T-helper 2 cell treated with Interferon-gamma antibody and Interleukin-4, amounts not matched to agents 100 ng/mL and 5 ng/mL, for 36 hours (primary cell): ENCODE measurements at places on chromosomes 4 and X. TPM values are rescaled to one million over a fixed set of nuclear protein-coding genes. Genes with fewer than 3 reads are reported as not detected.

Gene DCAF12L1
- not detected in 2 replicates for total RNA-seq

Gene ATP8A1
- 21.1 and 22.1 TPM in 2 replicates for total RNA-seq

Gene SRPK3
- not detected in 2 replicates for total RNA-seq

Gene FDCSP
- total RNA-seq: not detected in 2 replicates

Gene FAAH2
- 4.2 and 4.9 TPM in 2 replicates for total RNA-seq

Gene CT55
- not detected in 2 replicates for total RNA-seq

Gene XAGE2
- total RNA-seq: not detected in 2 replicates

Gene NOP14
- 62.1 and 64.6 TPM in 2 replicates for total RNA-seq

Gene AGTR2
- not detected in 2 replicates for total RNA-seq

Gene NUDT10
- total RNA-seq: 0.11 and 0.39 TPM in 2 replicates

Gene RBM47
- total RNA-seq: 3.8 and 3.9 TPM in 2 replicates

Gene SPANXB1
- not detected in 2 replicates for total RNA-seq

Gene IGFBP7
- total RNA-seq: 0.18 and 0.23 TPM in 2 replicates

Gene GYPB
- not detected in 2 replicates for total RNA-seq

Gene ERVMER34-1
- total RNA-seq: not detected in 2 replicates

Gene EDA
- total RNA-seq: 0.25 and 0.93 TPM in 2 replicates

Gene TIMM8A
- total RNA-seq: 15.9 and 17.2 TPM in 2 replicates

Gene VCX3B
- total RNA-seq: not detected in 2 replicates

Gene MSN
- total RNA-seq: 619 and 621 TPM in 2 replicates

Gene CWH43
- not detected in 2 replicates for total RNA-seq

Gene FGFBP2
- total RNA-seq: 0.36 and 1.1 TPM in 2 replicates

Gene CLIC2
- total RNA-seq: 0.52 and 1.1 TPM in 2 replicates

Gene TRPC3
- total RNA-seq: 0.20 and 0.64 TPM in 2 replicates

Gene CENPVL2
- total RNA-seq: not detected in 2 replicates

Gene MAGEB16
- not detected in 2 replicates for total RNA-seq

Gene RBM46
- not detected in 2 replicates for total RNA-seq

Gene CCDC120
- total RNA-seq: 7.1 and 8.7 TPM in 2 replicates

Gene AFAP1
- total RNA-seq: 6.2 and 6.7 TPM in 2 replicates

Gene GNRHR
- total RNA-seq: not detected in 2 replicates

Gene EFHC2
- 0.27 and 0.32 TPM in 2 replicates for total RNA-seq

Gene ASMT
- total RNA-seq: 0.20 TPM in 1 of 2 replicates, not detected in the other

Gene BMPR1B
- 0.07 TPM in 1 of 2 replicates, not detected in the other for total RNA-seq

Gene PASD1
- total RNA-seq: not detected in 2 replicates

Gene MAGEA9B
- total RNA-seq: not detected in 2 replicates

Gene SLIT2
- total RNA-seq: not detected in 2 replicates

Gene ANXA3
- total RNA-seq: 0.75 and 1.5 TPM in 2 replicates

Gene BEX1
- total RNA-seq: 0.23 TPM in 1 of 2 replicates, not detected in the other

Gene PNMA5
- 0.09 and 0.14 TPM in 2 replicates for total RNA-seq

Gene CTSO
- 3.0 and 3.5 TPM in 2 replicates for total RNA-seq

Gene SHROOM2
- not detected in 2 replicates for total RNA-seq

Gene HTN3
- not detected in 2 replicates for total RNA-seq

Gene TCEAL7
- total RNA-seq: not detected in 2 replicates

Gene SPATA18
- 0.09 and 0.32 TPM in 2 replicates for total RNA-seq

Gene ARHGEF38
- not detected in 2 replicates for total RNA-seq

Gene PABPC1L2B
- total RNA-seq: not detected in 2 replicates

Gene ADAMTS3
- not detected in 2 replicates for total RNA-seq

Gene VCX2
- total RNA-seq: not detected in 2 replicates

Gene GUCY2F
- total RNA-seq: not detected in 2 replicates

Gene SUV39H1
- 27.5 and 29.3 TPM in 2 replicates for total RNA-seq

Gene CLTRN
- total RNA-seq: 0.16 TPM in 1 of 2 replicates, not detected in the other

Gene RAI2
- total RNA-seq: 0.09 TPM in 1 of 2 replicates, not detected in the other

Gene PCGF3
- 33.8 and 34.7 TPM in 2 replicates for total RNA-seq

Gene PTTG2
- total RNA-seq: 1.9 TPM in 2 replicates

Gene FGG
- not detected in 2 replicates for total RNA-seq

Gene GRIA3
- not detected in 2 replicates for total RNA-seq
